ENCODE measurements at places on chromosomes 12 and 14. TPM values are rescaled to one million over a fixed set of nuclear protein-coding genes. Genes with fewer than 3 reads are reported as not detected.

Gene TMEM132C
- total RNA-seq: not detected

Gene GMFB
- 112 TPM for total RNA-seq

Gene GALNT8
- under 0.01 TPM for total RNA-seq

Gene ACRBP
- 0.22 TPM for total RNA-seq
